ENCODE measurements at places on chromosomes 1 and 21.
A peak's percentile ranks its signal among the peaks of the same experiment; 100 is the strongest.

DNA sequence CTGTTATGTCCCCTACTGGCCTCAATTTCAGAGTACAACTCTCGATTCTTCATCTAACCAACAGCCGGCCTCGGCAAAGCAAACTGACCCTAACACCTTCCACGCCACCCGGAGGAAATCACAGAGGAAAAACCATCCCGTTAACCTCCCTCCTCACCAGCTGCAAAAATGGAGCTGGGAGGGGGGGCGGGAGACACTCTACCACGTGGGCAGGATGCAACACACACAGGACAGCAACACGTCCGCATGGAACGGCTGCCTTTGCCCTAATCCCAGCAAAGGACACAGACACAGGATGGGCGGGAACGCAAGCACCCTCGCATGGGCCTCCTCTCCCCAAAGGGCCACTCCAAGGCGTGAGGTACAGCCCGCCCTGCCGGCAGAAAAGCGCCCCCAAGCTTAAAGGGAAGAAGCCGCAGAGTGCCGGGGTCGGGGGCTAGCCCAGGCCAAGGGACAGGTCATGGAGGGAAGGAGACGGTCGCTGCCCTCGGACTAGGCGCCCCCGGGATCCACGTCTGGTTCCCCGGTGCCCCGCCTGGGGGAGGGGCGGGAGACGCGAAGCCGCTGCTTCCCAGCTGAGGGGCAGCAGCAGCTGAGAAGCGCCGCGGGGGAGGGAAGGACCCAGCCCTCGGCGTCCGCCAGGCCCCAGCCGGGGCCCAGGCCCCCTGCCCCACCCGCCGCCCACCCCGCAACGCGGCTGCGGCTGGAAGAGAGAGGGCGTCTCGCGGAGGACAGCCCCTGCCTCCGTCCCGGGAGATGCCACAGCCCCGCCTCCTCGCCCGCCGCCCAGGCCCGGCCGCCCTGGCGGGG, 590 bp downstream of the FOXJ3 start:
- peak; percentile 25 for DNase-seq

DNA sequence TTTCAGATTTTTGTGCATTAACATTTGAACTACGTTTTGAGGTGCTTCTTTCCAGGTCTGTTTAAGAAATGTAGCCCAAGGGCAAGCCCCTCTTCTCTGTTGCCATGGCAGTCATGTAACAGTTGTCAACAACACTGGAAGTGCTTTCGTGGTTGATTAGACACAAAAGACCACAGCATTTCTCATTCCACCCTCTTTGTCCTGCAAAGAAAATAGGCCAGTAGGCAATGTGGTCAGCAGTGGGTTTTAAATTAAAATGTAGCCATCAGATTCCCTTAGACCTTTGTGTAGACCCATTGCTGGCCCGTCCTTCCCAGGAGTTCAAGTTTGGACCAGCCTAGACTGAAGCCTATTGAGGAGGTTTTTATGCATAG, 35.4 kb downstream of the VANGL1 start:
- DNase-seq: no peak

DNA sequence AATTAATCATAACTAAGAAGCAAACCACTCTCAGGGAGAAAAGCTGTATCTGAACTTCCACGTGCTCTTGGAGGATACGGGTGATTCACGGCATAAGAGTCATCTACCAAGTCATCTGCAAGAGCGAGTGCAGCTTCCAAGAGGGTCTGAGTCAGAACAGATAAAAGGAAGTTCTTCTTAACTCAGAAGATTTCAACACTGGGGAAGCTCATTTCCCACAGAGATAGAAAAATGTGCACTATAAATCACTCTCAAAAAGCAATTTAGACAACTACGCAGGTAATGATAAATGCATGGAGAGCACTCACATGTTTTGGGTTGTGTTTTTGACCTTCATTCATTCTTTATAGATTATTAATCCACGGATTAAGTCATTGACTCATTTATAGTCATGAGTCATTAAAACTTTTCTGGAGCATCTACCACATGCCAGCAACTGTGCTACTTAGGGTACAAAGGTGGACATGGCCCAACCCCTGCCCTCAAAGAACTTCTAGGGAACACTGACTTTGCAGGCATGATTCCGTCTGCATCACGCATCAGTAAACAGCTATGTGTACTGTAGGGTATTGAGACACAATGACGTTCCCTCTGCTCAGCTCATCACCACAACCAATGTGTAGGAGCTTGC, 20.8 kb downstream of the KCNJ15 start:
- peak; percentile 8 for DNase-seq

DNA sequence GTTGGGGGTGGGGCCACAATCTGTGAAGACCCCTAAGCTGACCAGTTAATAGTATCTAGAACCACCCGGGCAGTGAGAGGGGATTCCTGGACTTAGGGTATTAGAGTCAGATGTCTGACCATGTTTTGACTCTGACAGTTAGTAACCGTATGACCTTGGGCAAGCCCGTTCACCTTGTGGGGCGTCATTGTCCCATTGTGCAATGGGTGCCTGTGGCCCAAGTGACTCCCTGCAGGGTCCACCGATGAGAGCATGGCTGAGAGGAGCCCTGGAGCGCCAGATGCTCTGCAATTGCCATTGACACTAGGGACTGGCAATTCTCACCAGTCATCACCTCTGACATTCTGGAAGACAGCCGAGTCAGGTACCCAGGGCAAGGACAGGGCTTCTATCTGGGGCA, 225.9 kb upstream of the CSF3R start:
- DNase-seq: no peak

GRCh38 chr1:40247655-40248054, at the start of gene TMCO2:
TMCO2 (plus strand) TSS chr1:40247937; CDS start chr1:40247994, 57 bp downstream.
- DNase-seq: no peak

DNA sequence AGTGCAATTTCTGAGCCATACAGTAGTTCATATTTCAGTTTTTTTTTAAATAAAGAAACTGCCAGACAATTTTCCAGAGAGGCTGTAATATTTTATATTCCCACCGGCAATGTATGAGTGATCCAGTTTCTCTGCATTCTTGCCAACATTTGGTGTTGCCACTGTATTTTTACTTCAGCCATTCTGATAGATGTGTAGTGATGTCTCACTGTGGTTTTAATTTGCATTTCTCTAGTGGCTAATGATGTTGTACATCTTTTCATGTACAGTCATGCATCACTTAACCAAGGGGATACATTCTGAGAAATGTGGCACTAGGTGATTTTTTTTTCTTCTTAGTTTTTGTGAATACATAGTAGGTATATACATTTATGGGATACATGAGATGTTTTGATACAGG, 99.6 kb downstream of the CENPF start:
- DNase-seq: no peak

- no peak for DNase-seq
Observed at GRCh38 chr1:63524201-63524600, 876 bp downstream of the EFCAB7 start.

- DNase-seq: no peak
Observed at GRCh38 chr1:245084551-245084950, 70.2 kb upstream of the KIF26B start.

DNA sequence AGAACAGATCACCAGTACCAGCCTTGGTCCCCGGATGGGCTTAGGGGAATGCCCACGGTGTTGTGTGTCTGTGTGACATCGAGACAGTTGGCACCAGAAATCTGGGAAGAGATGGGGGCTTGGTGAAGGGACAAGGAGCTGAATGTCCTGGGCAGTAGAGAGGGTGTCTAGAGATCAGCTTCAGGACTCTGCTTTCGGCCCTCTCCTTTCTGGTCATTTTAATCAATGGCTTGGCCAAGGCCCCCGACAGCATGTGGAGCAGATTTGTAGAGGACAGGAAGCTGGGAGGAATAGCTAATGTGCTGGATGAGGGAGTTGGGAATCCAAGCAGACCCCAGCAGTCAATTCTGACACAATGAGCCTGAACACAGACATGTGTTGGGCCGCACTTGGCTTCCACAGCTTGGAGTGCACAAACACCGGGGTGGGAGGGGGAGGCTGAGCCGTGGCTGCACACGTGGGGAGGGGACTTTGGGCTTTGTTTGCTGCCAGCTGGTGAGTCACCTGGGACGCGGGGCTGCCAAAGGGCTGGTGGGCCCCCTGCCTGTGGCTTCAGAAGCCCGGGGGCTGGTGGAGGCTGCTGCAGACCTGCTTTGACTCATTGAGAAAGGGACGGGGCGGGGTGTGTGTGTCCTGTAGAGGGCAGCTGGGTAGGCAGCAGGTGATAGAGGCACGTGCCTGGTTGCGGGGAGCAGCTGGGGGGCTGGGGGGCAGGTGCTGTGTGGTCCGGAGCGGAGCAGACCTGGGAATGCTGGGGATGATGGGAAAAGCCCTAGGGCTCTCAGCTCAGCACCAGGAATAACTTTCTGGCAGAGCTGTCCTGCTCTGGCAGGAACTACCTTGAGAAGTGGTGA, 20.9 kb downstream of the SLC1A7 start:
- DNase-seq: no peak

DNA sequence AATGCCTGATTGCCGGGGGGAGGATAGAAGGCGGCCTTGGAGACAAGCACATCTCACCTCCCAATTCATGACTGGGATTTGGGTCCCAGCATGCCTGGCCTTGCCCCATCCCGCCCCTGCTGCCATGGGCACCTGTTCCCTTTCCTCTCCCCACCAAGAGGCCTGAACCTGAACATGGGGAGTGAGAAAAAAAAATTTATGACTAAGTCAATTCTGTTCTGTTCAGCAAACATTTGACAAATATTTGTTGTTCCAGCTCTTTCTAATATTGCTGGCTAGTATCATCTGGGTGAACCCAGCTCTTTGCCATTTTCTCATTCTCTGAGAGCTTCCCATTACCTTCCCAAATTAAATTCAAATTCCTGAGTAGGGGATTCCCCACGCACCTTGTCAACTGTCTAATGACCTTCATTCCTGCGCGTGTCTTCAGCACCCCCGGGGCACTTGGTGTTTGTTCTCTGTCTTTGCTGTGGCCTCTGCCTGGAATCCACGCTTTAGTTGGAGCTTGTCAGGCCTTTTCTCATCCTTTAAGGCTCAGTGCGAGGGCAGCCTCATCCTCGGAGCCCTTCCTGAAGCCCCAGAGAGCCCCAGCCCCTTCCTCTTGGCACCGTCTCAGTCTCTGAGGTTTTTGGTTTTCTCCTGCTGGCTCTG, 42.8 kb downstream of the ARHGEF10L start:
- DNase-seq: no peak

DNA sequence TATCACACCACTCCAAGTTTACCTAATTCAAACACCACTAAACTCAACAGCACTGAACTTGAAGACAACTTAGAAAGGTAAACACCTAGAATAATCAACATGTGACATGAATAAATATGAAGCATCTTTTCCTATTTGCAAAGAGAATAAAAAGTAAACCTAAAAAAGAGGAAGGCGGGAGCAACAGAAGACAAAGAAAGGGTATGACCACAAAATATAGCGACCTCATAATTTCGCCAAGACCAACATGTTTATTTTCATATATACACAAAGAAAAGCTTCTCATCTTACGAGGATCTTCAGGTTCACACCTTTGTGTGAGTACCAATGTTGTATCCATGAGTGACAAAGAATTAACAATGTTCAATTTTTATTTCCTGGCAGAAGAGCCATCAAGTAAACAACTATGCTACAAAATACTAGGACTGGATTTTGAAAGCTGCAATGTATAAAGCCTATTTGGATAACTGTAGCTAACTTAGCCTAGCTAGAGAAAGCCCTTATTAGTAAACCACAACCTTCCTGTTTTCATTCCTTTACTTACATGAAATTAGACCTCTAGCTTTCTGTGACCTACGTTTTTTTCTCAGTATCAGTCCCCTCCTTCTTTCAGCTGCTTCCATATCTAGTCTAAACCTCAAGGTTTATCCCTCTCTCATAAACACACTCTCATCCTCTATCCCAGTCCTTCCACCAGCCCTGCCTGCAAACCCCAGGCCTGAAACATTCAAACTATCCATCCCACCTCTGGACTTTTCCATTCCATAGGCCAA, 21.3 kb upstream of the PHTF1 start:
- peak; percentile 44 for DNase-seq

- no peak for DNase-seq
Observed at GRCh38 chr1:39050001-39050400, 23.9 kb downstream of the NDUFS5 start.

GRCh38 chr1:211537253-211537652, 41.7 kb downstream of the SLC30A1 start:
- DNase-seq: no peak

DNA sequence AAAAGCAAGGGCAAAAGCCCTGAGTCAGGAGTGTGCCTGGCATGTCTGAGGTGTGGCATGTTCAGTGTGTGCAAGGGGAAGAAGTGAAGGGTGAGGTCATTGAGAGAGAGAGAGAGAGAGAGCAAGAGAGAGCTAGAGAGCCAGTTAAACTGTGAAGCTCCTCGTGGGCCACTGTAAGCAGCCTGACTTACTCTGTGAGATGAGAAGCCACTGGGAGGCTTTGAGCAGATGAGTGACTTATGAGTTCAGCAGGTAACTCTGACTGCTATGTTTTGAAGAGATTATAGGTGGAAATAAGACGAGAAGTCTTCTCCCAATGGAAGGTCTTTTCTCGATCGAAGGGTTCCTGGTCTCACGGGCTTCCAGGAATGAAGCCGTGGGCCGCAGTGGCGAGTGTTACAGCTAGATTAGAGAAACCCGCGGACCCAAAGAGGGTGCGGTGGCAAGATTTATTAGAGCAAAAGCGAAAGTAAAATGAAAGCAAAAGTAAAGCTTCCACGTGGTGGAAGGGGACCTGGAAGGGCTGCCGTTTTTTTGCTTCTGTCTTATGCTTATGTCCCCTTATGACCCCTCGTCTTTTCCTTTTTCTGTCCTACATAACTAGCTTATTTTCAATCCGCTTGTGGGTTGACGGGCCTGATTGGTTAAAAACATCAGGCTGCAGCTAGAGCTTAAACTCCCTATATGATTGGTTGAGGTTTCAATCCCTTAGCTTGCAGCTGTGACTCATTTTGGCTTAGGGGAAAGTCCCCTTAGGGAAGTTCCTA, 323.1 kb upstream of the FAM78B start:
- peak; percentile 86 for DNase-seq

DNA sequence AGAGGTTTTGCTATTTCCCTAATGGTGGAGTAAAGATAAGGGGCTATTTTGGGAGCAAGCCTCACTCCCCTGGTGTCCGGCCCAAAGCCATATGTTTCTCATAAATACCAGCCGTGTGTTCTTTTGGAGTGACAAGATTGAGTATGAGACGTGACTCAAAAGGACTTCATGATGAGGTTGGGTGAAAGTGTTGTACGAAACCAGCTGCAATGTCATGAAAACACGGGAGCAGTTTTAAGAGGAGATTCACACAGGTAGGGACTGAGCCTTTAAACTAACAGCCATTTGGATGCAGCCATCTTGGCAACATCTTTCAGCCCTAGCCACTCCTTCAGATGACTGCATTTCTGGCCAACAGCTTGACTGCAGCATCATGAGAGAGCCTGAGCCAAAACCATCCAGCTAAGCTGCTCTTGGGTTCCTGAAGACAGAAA, 532.3 kb upstream of the USP24 start:
- DNase-seq: no peak

DNA sequence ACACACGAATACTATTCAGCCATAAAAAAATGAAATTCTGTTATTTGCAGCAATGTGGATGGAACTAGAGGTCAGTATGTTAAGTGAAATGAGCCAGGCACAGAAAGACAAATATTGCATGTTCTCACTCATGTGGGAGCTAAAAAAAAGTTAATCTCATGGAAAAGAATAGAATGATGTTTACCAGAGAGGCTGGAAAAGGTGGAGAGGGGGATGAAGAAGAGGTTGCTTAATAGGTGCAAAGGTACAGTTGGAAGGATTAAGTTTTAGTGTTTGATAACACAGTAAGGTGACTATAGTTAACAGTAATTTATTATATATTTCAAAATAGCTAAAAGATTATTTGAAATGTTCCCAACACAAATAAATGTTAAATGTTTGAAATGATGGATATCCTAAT, 10.8 kb upstream of the RGL1 start:
- no peak for DNase-seq

Measured in CD4-positive, alpha-beta T cell treated with Interleukin-21 for 1 hour (primary cell).